ENCODE measurements at places on chromosomes 1 and 21.

- peak; percentile 5 for DNase-seq
These were observed 572 bp downstream of the LPGAT1 start for GRCh38 chr1:211830055-211830327.

GRCh38 chr1:225962440-225962975, 21.5 kb upstream of the LEFTY2 start:
- no peak for DNase-seq

DNA sequence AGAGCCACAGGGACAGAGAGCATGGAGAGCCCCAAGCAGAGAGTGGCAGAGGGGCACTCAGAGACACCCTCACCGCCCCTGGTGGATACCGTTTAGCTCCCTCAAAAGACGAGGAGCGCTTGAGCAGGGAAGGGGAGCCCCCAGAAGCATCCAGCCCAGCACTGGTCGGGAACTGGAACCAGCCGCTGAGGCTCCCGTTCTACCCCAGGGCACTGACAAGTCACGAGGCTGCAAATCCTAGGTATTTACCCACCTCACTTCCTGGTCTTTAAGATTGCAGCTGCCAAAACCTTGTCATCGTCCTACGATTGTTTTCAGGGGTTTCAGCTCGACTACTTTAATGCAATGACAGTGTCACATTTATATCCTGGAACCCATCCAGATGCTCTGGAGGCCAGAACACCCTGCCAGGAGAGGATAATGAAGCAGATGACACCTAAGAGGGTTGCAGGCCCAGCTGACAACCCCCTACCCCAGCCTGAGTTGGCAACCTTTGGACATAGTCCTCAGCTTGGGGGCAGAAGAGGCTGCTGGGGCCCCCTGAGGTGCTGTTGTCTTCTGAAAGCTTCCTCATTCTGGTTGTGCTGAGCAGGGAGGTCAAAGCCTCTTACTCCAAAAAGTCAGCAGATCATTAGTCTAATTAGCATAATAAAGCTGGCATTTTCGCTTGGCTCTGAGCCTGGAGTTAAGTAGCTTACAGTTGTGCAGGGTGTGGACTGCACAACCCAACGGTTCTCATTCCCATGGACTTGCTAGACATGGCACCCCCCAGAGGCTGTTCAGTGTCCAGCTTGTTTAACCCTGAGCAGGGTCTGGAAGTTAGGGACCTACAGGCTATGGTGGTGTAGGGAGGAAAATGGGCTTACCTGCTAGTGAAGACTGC, 20.6 kb upstream of the BACE2 start:
- no peak for DNase-seq

DNA sequence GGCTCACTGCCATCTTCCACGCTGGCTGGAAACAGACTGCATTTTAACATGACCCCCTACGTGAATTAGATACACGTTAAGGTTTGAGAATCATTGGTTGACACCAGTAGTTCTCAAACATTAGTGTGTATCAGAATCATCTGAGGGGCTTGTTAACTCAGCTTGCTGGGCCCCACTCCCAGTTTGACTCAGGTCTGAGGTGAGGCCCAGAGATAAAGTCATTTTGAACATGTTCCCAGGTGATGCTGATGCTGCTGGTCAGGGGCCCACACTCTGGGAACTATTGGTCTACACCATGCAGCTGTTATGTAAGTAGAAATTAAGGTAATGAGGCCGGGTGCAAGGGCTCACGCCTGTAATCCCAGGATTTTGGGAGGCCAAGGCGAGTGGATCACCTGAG, 1.3 kb downstream of the LSM10 start:
- DNase-seq, result no peak
